Activated T-helper 9 cell treated with anti-CD3 and anti-CD28 coated beads, Interleukin-2, amount 50 U/mL, for 16 hours (primary cell): ENCODE measurements at places on chromosomes 4 and X.

DNA sequence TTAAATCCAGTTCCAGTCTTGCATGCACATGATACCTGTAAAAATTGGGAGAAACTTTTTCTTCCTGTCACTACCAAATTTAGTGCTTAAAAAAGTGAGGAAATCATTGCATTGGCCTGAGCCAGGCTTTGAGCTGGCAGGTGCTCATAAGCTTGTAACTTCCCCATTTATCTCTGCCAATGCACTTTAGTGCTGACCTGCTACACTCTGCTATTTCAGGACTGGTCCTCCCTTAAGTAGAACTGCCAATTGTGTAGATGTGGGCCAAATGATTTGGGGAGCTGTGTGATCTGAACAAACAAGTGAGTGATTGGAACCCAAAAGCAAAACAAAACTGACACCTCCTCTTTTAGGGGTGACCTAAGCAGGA lies 51.8 kb downstream of the ZNF827 start:
- no peak for DNase-seq

DNA sequence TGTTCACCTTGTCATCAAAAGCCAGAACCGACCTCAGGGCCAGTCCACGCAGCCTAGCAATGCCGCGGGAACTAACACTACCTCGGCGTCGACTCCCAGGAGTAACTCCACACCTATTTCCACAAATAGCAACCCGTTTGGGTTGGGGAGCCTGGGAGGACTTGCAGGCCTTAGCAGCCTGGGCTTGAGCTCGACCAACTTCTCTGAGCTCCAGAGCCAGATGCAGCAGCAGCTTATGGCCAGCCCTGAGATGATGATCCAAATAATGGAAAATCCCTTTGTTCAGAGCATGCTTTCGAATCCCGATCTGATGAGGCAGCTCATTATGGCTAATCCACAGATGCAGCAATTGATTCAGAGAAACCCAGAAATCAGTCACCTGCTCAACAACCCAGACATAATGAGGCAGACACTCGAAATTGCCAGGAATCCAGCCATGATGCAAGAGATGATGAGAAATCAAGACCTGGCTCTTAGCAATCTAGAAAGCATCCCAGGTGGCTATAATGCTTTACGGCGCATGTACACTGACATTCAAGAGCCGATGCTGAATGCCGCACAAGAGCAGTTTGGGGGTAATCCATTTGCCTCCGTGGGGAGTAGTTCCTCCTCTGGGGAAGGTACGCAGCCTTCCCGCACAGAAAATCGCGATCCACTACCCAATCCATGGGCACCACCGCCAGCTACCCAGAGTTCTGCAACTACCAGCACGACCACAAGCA lies 898 bp downstream of the UBQLN2 start:
- DNase-seq: peak; percentile 6

- no peak for DNase-seq
These were observed 36.5 kb upstream of the LINC00632 start for GRCh38 chrX:140672840-140673731.

GRCh38 chr4:183797445-183798300 lies 107.4 kb upstream of the STOX2 start:
- DNase-seq: no peak

DNA sequence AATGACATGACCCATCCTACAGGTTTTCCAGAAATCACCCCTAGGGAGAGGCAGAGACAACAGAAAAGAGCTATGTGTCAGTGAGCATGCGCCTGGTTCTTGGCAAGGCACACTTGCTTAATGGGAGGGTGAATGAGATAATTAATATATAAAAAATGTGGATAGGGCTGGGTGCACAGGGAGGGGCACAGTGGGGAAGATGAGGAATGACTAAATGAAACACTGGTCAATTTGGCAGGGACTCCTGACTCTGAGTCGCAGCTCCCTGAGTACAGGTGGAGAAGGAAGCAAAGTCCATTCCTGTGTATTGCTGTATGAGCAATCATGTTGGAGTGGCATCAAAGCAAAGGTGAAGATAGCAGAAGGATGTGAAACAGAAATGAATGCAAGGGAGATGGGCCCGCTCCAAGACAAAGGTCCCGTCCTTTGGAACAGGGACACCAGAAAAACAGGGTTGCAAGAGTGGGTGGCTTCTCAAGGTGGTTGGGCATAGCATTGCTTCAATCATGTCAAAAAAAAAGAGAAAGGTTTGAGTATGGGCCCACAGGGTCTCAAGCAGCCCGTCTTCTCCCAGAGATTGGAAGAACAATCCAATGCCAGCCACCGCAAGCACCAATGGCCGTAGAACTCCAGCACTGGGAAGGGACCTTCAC lies 278.4 kb upstream of the AGTR2 start:
- DNase-seq: no peak

- DNase-seq: no peak
These were observed 183.6 kb downstream of the MGST2 start for GRCh38 chr4:139849219-139849618.

DNA sequence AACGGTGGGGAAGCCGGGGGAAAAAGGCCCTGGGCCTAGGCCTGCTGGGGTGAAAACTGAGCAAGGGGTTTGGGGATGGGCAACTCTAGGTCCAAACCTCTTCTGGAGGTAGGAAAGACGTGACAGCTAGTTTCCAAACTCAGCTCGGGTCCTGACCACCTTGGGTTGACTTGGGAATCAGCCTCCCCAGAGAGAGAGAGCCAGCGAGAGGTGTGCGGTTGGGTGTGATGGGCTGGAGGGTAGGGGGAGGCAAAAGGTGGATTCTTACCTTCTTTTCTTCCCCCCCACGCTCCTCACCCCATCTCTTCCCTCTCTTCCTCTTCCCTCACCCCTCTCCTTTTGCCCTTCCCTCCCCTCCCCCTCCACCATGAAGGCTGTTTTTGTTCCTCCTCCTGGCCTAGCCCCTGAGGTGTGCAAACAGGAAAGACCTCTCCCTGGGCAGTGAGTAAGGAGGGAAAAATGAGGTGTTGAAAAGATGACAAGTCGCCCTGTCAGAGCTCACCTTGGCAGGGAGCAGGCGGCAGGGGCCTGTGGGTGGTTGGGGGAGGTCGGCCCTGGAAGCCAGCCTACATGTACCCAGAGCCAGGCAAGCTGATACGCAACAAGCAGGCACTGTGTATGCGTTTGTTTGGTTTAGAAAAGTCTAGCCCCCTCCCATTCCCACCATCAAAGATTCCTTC lies 14.8 kb downstream of the PJA1 start:
- DNase-seq: no peak

GRCh38 chr4:54014666-54015160 lies 49.7 kb downstream of the CHIC2 start:
- no peak for DNase-seq

- DNase-seq: no peak
These were observed 3.5 kb upstream of the MAD2L1 start for GRCh38 chr4:120070196-120070595.

DNA sequence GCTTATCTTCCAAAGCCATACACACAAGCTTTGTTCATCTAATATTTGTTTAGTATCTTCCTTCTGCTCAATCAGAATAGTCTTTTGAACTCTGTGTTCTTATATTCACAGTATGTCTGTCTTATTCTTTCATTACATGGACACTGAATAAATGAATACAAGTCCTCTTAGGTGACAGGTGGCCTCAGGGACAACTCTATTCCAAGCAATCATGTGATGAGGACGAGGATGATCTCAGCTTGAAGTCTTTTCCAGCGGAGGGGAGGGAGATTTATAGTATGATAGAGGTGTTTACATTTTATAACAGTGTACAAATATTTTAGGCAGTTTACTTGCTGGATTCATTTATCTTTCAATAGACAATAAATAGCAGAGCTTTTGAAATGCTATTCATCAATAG lies 300.4 kb downstream of the NLGN4X start:
- DNase-seq: no peak

DNA sequence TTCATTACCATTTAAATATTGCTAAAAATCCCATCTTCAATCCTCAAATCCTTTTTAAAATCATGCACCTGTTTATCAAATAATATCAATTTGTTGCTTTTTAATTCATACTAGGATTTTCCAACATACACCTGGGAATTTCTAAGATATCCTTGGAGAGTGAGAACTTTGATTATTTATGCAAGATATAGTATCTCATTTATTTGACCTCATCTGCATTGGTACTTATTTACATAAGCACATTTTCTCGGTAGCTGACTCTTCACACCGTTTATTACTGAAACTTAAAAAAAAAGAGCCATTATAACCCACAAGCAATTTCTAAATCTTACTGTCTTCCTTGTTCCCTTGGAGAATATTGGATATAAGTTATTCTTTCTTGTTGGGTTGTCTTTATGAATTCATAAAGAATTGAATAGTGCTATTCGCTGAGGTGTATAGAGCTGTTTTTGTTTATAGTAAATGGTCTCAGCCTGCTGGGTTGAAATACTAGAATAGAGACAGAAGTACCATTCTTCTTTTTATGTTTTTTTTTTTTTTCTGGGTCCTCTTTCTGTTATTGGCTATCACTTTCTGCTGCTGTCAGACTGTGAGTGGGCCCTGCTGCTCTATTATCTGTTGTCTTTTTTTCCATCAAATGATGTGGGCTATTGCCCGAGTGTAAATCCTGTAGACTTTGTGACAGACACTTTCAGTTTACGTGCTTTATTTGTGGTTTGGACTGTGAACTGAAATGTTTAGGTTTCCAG lies 2.9 kb downstream of the UGT8 start:
- DNase-seq: no peak

GRCh38 chrX:74781507-74782034 lies 143.7 kb downstream of the NEXMIF start:
- no peak for DNase-seq

DNA sequence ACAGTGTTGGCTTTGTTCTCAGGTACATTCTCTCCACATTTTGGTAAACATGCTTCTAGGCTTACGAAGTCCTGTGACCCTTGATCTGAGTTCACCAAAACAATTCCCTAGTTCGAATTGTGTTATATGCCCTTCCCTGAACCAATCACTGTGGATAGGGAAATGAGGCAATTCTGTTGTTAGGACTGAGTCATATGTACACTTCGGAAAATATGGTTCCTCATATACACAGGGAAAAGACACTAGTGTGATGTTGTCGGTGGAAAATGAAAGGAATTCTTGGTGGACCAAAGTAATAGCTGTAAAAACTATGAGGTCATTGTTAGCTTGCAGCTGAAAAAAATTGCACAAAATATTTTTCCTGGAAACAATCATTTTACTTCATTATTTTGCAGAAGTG lies 46.6 kb upstream of the MAGEC2 start:
- DNase-seq: no peak

GRCh38 chrX:27883468-27884092 lies 75.8 kb downstream of the MAGEB10 start:
- DNase-seq: no peak

DNA sequence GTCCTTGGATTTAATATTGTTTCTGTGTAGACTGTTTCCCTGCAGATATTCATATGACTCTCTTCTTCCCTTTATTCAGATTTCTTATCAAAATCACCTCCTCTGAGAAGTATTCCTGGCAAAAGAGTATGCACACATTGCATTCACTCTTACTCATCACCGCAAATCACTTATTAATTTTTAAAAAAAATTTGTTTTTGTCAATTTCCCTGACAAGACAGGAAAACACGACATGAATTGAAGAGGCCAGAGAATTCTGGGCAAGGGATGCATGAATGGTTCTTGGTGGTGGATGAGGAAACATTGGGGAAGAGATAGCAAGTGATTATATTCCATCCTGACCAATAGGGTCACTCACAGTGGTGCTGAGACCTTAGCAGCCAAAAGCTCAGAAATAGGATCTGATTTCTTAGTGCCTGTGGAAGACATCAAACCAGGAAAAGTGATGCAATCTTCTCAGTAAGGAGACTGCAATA lies 522.5 kb upstream of the AGA start:
- no peak for DNase-seq

GRCh38 chrX:153409414-153410101 lies 1.7 kb upstream of the ZFP92 start:
- no peak for DNase-seq
